Fibroblast of skin of back (primary cell): ENCODE measurements at places on chromosomes 7 and 10.

DNA sequence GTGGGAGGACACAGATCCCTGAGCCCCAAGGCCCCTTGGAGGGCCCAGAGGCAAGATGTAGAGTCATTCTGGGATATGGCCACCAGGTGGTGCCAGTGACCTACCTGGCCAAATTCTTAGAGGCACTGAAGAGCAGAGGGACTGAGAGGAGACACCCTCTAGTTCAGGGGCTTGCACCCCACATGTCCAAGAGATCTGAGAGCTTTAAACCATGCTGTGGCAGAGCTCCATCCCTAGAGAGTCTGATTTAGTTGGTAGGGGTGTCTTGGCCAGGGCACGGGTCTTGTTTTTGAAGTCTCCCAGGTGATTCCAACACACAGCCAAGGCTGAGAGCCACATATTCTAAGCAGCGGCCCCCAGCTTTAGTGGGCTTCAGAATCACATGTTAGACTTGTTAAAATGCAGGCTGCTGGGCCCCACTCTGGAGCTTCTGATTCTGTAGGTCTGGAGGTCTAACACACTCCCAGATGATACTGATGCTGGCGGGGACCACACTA, 52.5 kb downstream of the PRF1 start:
- peak; percentile 65 for DNase-seq

DNA sequence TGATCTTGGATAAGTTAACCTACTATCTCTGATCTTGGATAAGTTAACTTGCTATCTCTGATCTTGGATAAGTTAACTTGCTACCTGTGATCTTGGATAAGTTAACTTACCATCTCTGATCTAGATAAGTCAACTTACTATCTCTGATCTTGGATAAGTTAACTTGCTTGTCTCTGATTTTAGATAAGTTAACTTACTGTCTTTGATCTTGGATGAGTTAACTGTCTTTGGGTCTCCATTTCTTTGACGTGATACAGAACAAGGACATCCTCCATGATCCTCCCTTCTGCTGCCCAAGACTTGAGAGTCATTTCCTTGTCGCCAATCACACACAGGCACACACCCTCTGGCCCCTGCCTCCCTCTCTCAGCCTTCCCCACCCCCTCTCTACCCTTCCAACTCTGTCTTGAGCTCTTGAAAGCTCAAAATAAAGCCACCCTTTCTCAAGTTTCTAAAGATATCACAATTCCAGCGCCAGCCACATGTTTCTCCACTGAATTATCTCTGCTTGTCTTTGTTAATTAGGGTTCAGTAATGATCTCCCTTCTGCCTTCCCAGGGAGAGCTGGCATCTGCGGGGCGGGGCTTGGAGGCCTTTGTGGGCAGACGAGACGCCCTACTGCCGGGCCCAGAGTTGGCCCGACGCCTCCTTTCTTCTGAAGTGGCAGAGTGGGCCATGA, 85.1 kb upstream of the GTF2I start:
- DNase-seq, result no peak

DNA sequence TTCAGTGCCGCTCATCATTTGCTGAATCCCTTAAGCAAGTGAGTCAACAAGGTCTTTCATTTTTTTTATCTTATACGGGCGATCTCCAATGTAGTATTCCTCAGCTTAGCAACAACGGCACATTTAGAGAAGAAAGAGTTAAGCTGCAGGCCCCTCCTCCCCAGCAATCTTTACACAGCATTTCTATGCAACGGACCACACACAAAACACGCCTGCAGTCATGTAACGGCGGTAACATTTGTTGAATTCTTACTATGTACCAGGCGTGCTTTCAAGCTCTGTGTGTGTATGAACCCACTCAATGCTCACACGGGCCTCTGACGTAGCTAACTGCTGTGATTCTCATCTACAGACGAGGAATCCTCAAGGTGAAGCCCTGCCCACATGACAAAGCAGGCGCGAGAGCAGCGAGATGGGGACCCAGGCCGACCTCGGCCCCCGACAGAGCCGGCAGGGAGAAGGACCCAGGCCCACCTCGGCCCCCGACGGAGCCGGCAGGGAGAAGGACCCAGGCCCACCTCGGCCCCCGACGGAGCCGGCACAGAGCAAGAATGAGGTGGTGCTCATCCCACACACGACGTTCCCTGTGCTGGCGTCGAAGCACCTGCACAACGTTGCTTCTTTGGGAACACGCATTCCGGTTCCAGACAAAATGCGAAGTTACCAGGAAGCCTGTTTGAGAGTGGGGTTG, 240.7 kb downstream of the ZMYND11 start:
- no peak for DNase-seq

GRCh38 chr7:6317797-6318438, 45.5 kb upstream of the CYTH3 start:
- peak; percentile 78 for DNase-seq

- DNase-seq, result no peak
These were observed 14.5 kb downstream of the CFAP46 start for GRCh38 chr10:132927824-132928223.

GRCh38 chr7:55033236-55033846, 14.5 kb downstream of the EGFR start:
- DNase-seq, result no peak

GRCh38 chr7:127380479-127380878, 12.0 kb downstream of the ZNF800 start:
- no peak for DNase-seq

- DNase-seq, result no peak
These were observed 255.6 kb downstream of the OTUD1 start for GRCh38 chr10:23694446-23694920.

DNA sequence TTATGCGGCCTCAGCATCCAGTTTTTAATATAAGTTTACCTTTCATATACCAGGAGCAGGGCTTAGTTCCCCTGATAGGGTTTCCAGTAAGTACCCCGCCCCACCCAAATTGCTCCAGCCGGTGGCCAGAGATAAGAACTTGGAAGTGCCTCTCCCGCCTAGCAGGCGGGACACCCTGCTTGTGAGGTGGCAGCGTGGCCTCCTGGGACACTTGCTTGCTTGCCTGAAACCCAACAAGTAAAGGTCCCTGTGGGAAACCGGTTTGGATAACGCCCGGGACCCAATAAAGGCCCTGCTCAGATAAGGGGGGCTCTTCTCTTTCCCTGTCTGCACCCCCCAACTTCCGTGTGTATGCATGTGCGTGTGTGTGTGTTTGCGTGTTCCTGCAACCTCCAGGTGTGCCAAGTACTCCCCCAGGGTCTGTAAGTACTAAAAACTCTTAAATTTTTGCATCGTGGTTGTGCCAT, 154.3 kb downstream of the ARHGAP21 start:
- no peak for DNase-seq

DNA sequence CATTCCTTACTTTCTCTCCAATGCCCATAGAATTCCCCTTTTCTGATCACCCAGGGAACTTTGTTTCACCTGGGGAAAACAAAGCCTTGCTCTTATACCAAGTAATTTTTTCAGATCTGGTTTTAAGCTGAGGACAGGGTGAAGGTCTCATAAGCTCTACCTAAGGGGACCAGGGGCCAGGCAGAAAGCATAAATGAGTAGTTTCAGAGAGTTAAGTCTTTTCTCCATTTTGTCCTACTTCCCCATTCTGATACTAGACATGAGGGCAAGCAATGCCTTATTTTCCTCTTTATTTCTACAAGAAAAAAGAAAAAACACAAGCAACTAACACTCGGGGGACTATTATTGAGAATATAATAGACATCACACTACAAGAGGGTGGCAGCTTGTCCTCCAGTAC, 2.9 kb downstream of the AKR1D1 start:
- DNase-seq, result no peak

DNA sequence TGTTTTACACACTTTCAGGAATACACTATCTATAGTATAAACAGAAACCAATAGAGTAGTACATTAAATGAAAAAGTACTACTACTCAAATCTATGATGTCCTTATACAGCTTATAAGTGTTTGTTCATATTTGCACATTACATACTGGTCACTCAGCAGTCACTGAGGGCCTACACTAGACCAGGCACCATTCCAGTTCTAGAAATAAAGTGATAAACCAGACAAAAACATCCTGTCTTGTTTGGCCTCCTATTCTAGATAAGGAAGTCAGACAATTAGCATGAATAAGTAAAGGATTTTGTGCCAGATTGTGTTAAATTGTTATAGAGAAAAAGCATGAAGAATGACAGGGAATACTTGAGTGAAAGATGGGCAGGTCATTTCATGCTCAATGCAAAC, 219.0 kb downstream of the CRPPA start:
- no peak for DNase-seq

- no peak for DNase-seq
These were observed 242.6 kb downstream of the GATA3 start for GRCh38 chr10:8297107-8297506.
